ENCODE measurements at places on chromosomes 12 and 14.

DNA sequence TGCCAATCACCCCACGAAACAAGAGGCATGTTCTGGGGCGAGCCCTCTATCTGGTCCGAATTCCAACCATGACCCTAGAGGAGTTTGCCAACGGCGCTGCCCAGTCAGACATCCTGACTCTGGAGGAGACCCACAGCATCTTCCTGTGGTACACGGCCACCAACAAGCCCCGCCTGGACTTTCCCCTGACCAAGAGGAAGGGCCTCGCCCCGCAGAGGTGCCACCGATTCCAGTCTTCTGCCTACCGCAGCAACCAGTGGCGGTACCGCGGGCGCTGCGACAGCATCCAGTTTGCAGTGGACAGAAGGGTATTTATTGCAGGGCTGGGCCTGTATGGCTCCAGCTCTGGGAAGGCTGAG lies 1.7 kb downstream of the BTBD6 start:
- no peak for DNase-seq

DNA sequence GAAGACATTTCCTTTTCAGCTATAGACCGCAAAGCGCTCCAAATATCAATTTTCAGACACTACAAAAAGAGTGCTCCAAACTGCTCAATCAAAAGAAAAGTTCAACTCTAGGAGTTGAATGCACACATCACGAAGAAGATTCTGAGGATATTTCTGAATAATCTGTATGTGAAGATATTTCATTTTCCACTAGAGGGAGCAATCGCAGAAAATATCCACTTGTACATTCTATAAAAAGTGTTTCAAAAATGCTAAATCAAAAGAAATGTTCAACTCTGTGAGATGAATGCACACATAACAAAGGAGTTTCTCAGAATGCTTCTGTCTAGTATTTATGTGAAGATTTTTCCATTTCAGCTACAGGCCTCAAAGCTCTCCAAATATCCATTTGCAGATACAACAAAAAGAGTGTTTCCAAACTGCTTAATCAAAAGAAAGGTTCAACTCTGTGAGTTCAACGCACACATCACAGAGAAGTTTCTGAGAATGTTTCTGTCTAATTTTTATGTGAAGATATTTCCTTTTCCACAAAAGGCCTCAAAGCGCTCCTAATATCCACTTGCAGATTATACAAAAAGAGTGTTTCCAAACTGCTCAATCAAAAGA lies 643.8 kb upstream of the ALG10B start:
- DNase-seq, result peak; percentile 26

GRCh38 chr12:122063694-122064024 lies 14.9 kb upstream of the MLXIP start:
- DNase-seq, result no peak

- no peak for DNase-seq
These were observed 223.7 kb upstream of the RTL1 start for GRCh38 chr14:101127224-101127623.

DNA sequence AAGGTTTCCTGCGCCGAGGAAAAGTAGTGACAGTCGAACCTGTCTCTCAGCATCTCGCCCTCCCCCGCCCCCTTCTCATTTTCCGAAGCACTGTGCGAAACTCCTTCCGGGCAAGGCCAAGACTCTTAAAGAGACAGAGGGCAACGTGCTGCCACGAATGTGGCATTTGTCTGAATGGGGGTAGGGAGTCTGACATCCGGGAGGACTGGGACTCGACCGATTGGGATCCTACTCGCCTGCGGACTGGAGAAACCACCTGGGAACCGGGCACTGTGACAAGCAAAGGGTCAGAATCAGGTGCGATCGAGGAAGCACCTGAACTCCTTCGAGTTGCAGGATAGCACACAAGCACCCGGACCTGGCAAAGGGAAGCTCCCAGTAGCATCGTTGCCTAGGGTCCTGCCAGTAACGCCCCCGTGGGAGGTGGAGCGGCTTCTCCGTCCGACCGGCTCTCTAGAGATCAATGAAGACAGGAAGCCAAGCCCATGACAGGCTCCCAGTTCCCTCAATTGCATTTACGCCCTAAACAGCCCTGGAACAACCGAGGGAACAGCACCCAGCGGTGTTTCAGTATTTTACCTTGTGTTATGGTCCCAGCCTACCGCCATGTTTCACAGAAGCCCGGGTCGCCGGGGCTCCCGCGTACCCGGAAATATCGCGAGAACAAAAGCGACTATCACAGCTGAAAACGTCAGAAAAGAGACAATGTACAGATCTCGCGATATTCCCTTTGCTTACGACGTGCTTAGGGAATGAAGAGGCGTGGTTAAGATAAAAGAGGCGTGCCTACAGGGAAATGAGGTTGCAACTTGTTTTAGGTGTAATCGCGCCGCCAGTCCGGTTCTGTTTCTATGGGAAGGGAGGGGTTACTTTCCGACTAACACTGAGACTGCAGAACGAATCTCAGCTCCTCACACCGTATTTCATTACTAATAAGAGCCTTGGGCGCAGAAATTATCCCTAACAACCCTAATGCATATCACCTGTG lies at the start of gene ERGIC2:
Gene ERGIC2 (minus strand): TSS at position 637 of the 988 bp plus-strand sequence. CDS start 9,539 bp downstream, outside the sequence.
- DNase-seq, result peak; percentile 100

DNA sequence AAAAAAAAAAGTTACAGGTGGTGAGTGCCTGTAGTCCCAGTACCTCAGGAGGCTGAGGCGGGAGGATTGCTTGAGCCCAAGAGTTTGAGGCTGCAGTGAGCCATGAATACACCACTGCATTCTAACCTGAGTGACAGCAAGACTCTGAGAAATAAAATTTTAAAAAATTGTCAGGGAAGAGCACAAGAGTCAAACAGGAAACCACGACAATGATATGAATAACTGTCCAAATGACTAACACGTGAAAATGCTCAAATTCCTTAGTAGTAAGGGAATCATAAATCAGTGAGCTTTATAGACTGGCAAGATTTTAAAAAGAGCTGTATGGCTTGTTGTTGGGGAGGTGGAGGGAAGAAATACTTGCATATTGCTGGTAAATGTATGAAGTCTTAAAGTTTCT lies 12.9 kb upstream of the ASPG start:
- no peak for DNase-seq

DNA sequence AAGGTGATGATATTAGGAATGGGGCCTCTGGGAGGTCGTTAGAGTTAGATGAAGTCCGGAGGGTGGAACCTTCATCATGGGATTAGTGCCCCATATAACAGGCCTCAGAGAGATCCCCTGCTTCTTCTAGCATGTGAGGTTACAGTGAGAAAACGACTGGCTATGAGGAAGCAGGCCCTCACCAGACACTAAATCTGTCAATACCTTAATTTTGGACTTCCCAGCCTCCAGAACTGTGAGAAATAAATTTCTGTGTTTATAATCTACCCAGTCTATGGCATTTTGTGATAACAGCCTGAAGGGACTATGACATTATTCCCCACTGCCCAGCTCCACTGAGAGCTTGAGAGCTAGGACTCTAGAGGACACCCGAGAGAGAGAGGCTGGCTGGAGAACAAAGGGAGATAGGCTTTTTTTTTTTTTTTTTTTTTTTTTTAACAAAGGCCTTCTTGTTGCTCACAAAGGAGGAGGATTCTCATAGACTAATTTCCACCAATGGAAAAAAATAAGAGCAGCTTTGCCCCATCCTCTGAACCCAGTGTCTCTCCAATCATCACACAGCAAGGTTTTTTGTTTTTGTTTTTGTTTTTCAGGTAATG lies 87.8 kb upstream of the EEA1 start:
- DNase-seq, result no peak

GRCh38 chr12:85322715-85323114 lies 42.7 kb downstream of the ALX1 start:
- no peak for DNase-seq

Measured in ACHN (cell line).